ENCODE measurements at places on chromosomes 2 and 18. TPM values are rescaled to one million over a fixed set of nuclear protein-coding genes. Genes with fewer than 3 reads are reported as not detected.

TUBA3E gene
- total RNA-seq = not detected

IL36G gene
- not detected for total RNA-seq

FBXO48 gene
- 0.60 TPM for total RNA-seq

SCLY gene
- total RNA-seq = 38.1 TPM

DNA sequence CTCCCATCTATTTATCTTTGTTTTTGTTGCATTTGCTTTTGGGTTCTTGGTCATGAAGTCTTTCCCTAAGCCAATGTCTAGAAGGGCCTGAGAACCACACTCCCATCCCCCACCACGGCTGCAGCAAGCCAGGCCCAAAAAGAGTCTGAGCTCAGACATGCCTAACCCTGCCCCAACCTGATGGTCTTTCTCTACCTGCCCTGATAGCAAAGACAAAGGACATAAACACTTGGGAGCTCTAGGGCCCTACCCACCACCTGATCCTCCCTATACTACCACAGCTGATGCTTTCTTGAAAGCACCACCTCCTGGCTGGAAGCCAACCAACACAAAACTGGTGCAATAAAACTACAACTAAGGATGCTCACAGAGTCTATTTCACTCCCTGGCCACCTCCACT, 233.4 kb downstream of the WDR7 start:
- DNase-seq = no peak

GRCh38 chr2:17849275-17849674, 29.2 kb upstream of the KCNS3 start:
- DNase-seq = peak; percentile 16

DNA sequence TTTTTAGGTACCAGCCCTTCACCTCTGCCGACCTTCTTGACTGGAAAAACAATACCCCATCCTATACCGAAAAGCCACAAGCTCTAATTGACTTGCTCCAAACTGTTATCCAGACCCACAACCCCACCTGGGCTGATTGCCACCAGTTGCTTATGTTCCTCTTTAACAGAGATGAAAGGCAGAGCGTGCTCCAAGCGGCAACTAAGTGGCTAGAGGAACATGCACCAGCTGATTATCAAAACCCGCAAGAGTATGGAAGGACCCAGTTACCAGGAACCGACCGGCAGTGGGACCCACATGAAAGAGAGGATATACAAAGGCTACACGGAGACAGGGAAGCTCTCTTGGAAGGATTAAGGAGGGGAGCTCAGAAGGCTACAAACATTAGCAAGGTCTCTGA, 86.1 kb upstream of the TANC1 start:
- DNase-seq = no peak

GRCh38 chr2:163474889-163475288, 260.9 kb downstream of the FIGN start:
- no peak for DNase-seq

DNA sequence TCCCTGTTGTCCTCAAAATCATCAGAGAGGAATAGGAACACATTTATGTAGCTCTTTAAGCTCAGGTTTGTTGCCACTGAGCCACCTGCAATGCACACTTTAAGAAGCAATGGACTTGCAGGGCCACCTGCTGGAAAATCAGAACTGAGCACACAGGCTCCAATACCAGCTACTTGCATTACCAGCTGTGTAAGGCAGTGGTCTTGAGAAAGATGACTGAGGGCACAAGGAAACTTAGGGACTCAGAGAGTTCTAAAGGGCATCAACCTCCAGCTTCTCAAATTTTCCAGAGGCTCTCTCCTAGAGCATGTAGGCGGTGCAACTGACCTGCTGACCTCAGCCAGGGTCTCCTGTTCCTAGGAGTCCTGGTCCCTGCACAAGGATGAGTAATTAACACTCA, 2.5 kb upstream of the CNDP2 start:
- no peak for DNase-seq

- DNase-seq = no peak
Observed at GRCh38 chr2:159186462-159186861, 100.0 kb downstream of the WDSUB1 start.

DNA sequence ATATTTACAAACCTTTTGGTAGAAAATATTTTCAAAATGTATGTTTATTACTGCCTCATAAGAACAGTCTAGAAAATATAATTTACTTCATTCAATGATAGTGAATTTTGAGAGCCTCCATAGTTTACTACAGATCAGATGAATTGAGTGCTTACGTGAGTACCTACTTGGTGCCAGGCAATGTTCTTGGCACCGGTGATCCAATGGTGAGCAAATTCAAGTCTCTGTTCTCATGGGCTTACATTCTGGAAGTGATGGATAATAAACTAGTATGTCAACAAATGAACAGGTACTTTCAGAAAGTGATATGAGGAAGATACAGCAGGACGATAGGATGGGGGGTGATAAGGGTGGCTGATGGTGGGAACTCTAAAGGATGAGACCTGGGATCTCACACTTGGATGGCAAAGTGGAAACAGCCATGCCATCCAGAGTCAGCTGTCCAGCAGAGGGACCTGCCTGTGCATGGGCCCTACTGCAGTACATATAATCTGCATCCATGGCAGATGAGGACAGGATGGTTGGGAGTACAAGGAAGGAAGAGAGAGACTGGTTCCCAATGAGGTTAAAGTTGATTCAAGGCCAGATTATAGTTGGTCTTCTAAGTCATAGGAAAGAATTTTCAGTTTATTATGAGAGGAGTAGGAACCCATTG, 277.0 kb downstream of the NEDD4L start:
- no peak for DNase-seq

All from SJSA1 (cell line).